ENCODE measurements at places on chromosomes 1 and 21.

DNA sequence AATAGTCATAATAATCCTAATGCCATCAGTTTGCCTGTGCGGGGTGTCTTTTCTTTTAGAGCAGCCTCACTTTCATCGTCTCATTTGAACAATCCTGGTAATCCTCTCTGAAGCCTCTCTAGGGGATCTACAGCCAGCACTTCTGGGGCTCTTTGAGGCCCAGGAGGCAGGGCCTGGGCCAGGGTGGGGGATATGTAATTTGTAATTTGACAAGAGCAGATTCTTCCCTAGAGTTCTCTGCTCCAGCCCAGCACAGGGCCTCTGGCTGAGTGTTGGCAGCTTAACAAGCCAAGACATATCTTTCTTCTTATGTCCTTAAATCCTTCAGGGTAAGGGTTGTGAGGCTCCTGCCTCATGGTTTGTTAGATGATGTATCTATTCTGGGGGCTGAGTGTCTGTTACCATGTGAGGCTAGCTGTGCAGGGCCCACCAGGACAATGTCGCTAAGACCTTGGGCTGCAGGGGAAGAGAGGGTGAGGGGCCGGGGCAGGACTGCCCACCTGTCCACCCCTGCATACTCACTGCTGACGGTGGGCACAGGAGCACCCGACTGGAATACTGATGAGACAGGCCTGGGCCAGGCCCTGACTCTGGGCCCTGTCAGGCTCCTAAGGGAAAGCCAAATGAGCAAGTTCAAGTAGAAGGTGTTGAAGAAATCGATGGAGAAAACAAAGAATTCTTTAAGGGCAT, 45.3 kb upstream of the PARP1 start:
- no peak for DNase-seq

GRCh38 chr1:244087021-244087560, 36.0 kb downstream of the ZBTB18 start:
- no peak for DNase-seq

DNA sequence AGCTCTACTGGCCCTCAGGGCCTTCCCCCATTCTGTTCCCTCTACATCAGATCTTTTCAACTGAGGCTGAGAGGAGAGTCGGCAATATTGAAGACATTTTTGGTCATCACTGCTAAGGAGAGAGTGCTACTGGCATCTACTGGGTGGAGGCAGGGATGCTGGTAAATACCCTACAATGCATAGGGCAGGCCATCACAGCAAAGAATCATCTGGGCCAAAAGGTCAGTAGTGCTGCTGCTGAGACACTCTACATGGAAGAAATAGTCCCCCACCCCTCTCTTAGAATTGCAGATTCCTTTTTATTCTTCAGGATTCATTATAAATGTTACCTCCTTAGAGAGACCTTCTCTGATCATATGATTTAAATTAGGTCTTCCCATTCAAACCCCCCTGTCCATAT, 94.3 kb downstream of the JAK1 start:
- DNase-seq, result no peak

- no peak for DNase-seq
Observed at GRCh38 chr1:71240656-71241055, 159.8 kb upstream of the ZRANB2 start.

- no peak for DNase-seq
Observed at GRCh38 chr1:22728751-22729399, 18.2 kb downstream of the EPHB2 start.

GRCh38 chr1:25806418-25806817, 6.4 kb downstream of the SELENON start:
- DNase-seq, result no peak

DNA sequence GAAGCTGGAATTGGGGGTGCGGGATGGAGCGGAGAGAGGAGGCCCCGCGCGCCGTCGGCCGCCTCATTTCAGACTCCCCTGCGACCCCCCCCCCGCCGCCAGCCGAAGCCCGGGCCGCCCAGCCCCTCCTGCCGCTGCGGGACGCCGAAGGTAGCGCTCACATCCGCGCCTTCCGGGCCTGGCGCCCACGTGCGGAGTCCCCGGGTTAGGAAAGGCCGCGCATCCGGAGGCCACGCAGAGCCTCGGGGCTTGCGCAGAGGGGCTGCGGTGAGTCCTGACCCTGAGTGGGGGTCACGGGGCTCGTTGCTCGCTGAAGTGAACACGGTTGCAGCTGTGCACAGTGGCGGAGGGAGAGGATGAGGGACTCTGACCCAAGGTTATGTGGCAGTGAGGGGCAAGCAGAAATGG, 552 bp upstream of the ZNF496 start:
- DNase-seq, result peak; percentile 79

DNA sequence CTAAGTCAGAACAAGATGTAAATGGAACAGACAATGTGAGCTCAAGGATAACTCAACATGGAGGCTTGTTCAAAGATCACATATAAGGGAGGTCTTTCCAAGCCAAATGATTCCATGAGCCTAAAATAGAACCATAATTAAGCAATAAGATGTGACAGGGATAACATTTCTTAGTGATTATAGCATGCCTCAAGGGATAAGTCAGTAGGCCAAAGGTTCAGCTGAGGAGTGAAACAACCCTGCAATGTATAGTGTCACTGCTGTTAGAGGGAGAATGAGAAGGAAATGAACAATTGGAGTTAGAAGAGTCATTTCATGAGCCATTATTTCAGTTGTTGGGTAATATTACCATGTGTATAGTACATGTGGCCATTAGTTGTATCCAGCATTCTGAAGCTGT, 25.0 kb downstream of the GORAB start:
- DNase-seq, result no peak

- DNase-seq, result no peak
Observed at GRCh38 chr1:229953736-229954326, 113.2 kb upstream of the GALNT2 start.

GRCh38 chr1:28519946-28520725, 14.3 kb downstream of the RCC1 start:
- no peak for DNase-seq

DNA sequence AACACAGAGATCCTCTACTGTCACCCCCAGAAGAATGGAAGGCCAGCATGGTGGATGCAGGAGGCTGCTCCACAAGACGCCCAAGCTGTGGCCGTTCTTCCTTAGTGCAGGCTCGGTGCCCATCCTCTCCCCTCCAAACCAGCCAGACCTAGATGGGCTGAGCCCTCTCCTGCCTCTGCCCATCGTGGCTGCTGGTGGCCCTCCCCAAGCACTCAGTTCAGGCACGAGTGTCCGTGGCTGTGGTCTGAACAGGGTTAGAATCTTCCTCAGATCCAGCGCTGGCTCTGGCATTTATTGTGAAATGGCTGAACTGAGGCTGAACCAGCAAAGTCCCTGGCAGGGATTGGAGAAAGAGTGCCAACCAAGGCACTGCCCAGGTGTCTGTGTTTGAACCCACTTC, 59.5 kb downstream of the TRIM11 start:
- DNase-seq, result no peak

GRCh38 chr1:81052162-81052561, 748.6 kb upstream of the ADGRL2 start:
- no peak for DNase-seq

DNA sequence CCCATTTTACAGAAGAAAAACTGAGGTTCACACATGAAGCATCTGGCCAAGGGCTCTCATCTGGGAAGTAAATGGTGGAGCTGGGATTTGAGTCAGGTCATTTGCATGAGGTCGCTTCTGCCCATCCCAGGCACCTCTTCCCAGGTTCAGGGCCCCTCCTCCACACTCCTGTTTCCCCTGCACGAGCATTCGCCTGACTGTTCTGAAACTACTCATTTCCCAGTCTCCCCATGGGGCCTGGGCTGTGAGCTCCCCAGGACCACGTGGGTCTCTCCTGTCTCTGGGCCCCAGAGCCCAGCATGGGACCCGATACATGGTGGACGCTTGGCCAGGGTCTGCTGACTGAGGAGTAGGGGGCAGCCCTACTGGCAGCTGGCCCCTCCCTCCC, 360.8 kb downstream of the MATN1 start:
- DNase-seq, result no peak

- DNase-seq, result no peak
Observed at GRCh38 chr1:154765970-154766369, 104.1 kb downstream of the KCNN3 start.

GRCh38 chr1:218351391-218352074, 6.4 kb downstream of the TGFB2 start:
- peak; percentile 53 for DNase-seq

GRCh38 chr1:155086856-155087535, 8.4 kb downstream of the EFNA3 start:
- DNase-seq, result no peak

GRCh38 chr1:230191855-230192254, 124.8 kb downstream of the GALNT2 start:
- DNase-seq, result no peak

- no peak for DNase-seq
Observed at GRCh38 chr1:109438798-109439297, 12.6 kb upstream of the PSMA5 start.

- no peak for DNase-seq
Observed at GRCh38 chr1:26067432-26067911, at the start of gene TRIM63. Gene TRIM63, minus strand, starts transcription at chr1:26067630. Its CDS starts 136 bp downstream, at chr1:26067494.

DNA sequence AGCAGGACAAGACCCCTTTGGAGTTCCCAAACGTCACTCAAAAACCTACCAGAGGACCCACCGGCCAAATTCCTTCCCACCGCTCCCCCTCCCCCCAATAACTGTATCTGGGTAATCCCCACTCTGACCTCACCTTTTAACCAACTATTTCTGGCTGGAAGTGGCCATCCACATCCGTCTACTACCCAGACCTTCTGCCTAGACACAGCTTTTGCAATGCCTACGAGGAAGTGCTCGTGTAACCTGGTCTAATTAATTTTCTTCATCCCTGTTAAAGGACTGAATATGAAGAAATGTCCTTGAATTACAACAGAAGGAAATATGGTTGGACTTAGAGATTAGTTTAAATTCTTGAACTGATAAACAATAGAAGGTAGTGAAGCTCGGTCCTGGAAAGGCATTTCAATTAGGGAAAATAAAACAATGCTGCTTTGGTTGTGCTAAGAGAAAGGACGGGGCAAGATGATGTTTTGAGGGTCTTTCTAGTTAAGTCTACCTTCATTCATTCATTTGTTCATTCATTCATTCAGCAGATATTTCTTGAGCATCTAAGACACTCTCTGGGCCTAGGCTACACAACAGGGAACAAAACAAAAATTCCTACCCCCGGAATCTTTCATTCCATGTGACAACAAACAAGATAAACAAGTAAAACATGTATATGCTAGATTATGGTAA, 18.8 kb downstream of the AVPR1B start:
- no peak for DNase-seq

DNA sequence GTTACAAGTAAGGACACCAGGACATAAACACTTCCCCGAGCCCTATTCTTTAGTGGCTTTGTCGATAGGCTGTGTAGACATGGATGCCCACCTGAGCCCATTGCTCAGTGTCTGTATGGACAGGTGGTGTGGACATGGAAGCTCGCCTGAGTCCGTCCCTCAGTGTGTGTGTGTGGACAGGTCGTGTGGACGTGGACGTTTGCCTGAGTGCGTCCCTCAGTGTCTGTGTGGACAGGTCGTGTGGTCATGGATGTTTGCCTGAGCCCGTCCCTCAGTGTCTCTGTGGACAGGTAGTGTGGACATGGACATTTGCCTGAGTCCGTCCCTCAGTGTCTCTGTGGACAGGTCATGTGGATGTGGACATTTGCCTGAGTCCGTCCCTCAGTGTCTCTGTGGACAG, 38.7 kb upstream of the COL6A2 start:
- no peak for DNase-seq

- no peak for DNase-seq
Observed at GRCh38 chr1:240099748-240100147, 8.1 kb downstream of the FMN2 start.

GRCh38 chr1:170318736-170319135, 173.0 kb downstream of the NTMT2 start:
- no peak for DNase-seq

- DNase-seq, result no peak
Observed at GRCh38 chr1:151313501-151313900, 13.7 kb downstream of the PI4KB start.

DNA sequence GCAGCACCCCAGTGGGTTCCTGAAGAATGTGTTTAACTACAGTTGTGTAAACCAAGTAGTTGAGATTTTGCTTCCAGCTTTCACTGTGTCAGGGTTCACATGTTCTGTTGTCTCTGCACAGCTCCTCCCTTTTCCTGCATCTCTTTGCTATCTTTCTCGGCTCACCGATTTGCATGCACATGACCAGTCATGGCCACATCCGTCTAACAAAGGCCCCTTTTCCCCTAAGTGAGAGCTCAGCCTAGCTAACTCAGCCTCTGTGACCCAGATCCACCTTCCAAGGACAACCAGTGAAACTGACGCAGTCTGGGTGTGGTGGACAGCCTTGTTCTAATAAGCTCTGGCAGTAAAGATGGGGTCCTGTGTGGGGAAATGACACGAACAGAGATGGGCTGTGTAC, 101.1 kb downstream of the ZP4 start:
- no peak for DNase-seq

- no peak for DNase-seq
Observed at GRCh38 chr1:231478811-231479210, 49.7 kb upstream of the TSNAX start.

GRCh38 chr1:156608981-156609380, 7.7 kb upstream of the GPATCH4 start:
- DNase-seq, result peak; percentile 57

DNA sequence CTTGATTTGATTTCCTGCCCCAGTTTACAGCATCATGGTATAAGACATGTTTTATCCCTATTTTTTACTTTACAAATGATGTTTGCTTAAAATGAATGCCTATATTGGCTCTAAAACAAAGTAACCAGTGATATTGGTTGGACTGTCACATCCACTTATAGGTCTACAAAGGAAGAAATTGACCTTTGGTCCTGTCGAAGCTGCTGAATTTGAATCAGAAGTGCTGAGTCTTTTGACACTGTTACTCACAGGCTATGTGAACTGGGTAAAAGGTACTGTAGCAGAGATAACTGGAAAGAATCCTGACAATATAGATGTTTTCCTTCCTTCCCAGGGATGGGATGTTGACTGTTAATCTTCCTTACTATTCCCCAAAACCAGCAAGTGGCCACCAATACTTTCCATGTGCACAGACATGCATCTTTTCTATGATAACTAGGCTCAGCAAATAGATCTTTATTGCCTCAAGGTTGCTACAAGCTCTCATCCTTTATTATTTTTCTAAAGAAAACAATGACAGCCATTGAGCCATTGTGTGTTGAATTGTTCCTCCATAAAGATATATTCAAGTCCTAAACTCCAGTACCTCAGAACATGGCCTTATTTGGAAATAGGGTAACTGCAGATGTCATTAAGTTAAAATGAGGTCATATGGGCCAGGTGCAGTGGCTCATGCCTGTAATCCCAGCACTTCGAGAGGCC, 175.9 kb upstream of the NR5A2 start:
- no peak for DNase-seq
